ENCODE measurements at places on chromosomes 12 and 14. TPM values are rescaled to one million over a fixed set of nuclear protein-coding genes. Genes with fewer than 3 reads are reported as not detected.

DNA sequence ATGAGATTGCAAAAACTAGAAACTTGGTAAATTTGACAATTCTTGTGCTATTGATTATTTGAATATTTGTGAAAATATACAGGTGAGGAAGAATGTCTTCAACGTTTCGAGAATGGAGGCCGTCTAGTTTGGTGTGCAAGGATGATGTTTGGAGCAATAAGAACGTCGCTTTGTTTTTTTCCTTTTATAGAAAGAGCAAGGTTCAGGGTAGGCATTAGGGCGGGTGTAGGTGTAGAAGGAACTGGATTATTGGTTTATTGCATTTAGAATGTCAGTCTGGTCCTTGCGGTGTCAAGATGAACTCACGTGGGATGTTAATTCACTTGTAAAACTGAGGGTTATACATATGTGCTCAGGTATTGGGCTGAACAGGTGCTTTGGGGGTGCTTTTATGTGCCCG lies 1.1 kb downstream of the RPS26 start:
- DNase-seq: no peak

DNA sequence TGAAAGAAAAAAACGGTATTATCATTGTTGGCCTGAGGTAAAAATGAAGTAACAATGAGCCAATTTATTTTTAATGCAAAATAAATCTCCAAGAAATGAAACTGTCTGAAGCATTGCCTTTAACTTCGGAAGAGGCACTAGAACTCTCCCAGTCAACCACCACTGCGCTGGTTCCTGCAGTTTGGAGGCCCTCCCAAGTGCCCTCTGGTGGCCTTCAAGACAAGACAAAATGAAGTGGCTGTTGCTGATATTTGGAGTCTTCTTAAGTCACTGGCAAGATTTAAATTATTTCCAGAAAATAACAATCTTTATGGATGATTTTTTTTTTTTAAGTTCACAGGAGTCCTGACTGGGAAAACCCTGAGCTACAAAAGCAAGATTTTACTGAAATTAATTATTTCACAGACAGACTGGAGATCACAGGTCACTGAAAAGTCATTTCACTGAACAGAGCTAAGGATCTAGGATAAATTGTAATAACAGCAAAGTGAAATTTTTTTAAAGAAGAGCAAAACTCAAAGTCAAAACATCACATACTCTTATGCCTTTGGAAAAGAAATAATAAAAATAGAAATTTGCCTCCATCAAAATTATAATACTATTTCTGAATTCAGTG lies 58.2 kb downstream of the DICER1 start:
- DNase-seq: peak; percentile 58

GRCh38 chr14:58641509-58641908 lies 3.7 kb downstream of the DACT1 start:
- DNase-seq: no peak

The DLGAP5 gene
- total RNA-seq: 11.1 TPM

GRCh38 chr14:81562818-81563217 lies 29.2 kb upstream of the SEL1L start:
- DNase-seq: no peak
